GM12865 (cell line): ENCODE measurements at places on chromosomes 7 and 10.

GRCh38 chr10:30991647-30992011 is 40.0 kb downstream of the ZNF438 start:
- DNase-seq: no peak

GRCh38 chr10:62231371-62231770 is 37.3 kb downstream of the RTKN2 start:
- no peak for DNase-seq

DNA sequence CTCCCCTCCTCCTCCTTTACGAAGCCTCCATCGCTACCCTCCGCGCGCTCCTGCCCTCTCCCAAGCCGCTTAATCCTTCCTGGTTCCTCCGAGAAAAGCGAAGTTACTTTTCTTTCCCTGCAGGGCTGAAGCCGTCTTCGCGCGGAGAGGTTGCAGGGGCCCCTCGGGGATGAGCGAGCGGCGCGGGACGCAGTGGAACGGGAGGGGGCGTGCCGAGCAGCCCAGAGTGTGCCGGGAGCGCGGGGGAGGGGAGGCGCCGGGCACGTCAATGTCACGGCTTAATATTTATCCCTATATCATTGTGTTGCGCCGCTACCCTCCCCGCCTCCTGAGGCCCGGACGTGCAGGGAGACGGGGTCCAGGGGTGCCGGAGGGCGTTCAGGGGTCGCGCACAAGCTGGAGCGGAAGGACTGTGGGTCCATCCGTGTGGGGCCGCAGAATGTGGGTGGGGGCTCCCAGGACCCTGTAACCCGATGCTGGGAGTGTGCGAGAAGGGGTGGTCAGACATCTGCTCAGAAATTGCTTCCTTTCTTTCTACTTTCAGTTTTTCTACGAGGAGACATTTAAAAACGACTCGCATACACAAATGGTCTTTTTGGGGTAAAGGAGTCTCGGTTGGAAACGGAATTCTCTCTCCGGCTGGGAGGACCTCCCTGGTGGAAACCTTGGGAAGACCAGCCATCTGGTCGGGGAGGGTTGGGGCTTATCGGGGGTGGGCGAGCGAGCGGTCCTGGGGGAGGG is 2.4 kb downstream of the CDK6 start:
- DNase-seq: peak; percentile 86

DNA sequence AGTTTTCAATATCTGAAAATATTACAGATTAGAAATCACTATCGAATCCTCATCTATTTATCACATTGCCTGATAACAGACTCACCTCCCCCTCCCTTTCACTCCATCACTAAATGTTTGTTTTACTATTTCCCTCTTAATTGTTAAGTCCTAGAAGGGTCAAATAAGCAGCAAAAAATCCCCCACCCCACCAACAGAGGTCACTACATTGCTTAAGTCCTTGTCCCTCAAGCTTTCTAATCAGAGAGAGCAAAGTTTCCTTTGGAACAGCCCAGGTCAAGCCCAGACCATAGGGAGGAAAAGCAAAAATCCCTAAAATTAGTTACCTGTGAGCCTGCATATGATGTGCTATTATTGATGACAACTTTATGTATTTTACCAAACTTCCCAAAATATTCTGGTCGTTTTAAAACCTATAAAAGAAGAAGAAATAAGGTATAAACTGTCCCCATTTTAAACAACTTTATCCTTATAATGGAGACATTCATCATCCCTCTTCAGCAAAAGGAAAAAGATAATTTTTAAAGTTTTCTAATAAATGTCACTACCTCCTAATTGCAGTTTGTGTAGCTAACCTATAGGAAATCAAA is 95.0 kb downstream of the CNOT4 start:
- DNase-seq: peak; percentile 69

GRCh38 chr7:127119517-127119916 is 133.2 kb downstream of the GRM8 start:
- no peak for DNase-seq

GRCh38 chr7:30662431-30662939 is 19.8 kb downstream of the CRHR2 start:
- no peak for DNase-seq
